Brain pericyte (primary cell): ENCODE measurements at places on chromosomes 6 and 20.

DNA sequence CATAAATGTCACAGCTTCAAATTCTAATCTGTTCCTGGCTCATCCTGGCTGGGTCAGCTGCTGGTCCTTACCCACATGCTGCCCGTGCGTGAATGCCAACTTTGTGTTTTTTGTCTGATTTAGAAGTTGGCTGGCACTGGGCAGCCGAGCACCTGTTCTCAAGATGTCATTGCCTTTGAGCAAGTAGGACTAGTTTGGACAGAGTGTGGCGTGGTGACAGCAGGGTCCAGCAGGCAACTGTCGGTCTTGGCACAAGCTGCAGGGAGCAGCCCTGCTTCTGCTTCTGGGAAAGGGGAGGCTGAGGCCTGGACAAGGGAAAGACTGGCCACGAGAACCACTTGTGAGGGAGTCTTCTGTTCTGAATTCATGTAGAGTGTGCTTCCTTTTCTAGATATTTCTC is 26.4 kb upstream of the ADRM1 start:
- DNase-seq, result no peak

GRCh38 chr6:110649704-110650103 is 165.6 kb downstream of the CDK19 start:
- DNase-seq, result no peak

DNA sequence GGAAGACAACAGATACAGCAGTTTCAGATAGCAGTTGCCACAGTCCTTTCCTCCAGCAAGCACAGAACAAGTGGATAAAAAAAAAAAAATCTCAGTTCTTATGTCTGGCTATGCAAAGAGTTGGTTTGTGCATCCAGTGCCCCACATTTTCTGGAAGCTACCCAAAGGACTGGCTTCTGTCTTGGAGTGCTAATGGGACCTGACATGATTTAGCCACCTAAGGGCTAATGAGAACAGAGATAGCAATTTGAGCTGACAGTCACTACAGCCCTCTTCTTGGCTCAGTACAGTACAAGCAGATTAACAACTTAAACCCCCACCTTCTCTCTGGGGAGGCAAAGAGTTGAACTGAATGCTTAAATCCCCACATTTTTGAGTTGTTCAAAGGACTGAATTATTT is 976.8 kb downstream of the TBC1D32 start:
- DNase-seq, result no peak

DNA sequence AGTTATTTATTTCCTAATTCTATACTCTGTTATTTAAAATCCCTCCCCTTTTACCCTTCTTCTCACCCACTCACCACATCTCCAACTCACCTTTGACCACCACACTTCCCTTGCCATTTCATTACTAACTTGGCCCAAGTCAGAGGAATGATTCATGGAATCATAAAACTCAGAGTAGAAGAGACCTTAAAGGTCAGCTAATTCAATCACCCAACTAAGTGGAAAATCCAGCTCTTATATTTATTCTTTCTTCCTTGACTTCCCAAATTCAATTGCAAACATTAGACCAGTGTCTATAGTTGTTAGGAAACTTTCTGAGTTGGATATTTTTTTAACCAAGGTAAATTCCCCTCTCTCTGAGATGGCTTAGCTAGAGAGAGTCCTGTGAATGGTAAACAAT is 26.5 kb upstream of the HEY2 start:
- DNase-seq, result no peak

DNA sequence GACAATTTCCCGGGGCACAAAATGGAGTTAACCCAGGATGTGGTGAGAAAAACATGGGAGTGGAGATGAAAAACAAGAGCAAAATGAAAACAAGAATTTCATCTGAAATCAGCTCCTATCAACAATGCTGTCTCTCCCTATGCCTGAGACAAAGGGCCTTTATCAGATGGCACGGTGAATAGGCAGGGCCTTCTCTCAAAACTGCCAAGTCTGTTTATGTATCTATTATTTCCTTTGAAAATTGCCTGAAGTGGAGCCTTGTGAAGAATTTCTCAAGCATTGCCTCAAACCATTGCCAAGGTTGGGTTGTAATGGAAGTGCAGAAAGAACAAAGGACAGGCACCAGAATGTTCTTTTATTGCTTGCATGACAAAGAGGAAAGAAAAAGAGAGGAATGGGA is 74.7 kb downstream of the BTBD3 start:
- DNase-seq, result no peak

DNA sequence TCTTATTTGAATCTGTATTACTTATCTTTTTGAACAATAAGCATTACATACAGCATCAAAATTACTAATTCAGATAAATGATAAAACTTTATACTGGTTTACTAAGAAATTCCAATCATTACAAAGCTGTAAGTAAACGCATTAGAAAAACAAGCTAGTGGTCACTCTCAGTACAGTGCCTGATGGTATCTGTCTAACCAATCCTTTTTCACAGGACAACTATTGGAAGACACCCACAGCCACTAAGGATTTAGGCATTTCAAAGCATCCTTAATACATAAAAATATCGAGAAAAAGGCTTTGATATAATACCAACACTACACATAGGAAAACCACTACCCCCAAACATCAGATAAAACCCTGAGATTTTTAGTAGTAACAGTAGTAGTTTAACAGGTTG is 2.6 kb downstream of the CD164 start:
- no peak for DNase-seq

GRCh38 chr20:48209102-48209501 is 423.8 kb upstream of the SULF2 start:
- DNase-seq, result no peak

- DNase-seq, result no peak
Measured at GRCh38 chr6:7726416-7727085, 652 bp downstream of the BMP6 start.

DNA sequence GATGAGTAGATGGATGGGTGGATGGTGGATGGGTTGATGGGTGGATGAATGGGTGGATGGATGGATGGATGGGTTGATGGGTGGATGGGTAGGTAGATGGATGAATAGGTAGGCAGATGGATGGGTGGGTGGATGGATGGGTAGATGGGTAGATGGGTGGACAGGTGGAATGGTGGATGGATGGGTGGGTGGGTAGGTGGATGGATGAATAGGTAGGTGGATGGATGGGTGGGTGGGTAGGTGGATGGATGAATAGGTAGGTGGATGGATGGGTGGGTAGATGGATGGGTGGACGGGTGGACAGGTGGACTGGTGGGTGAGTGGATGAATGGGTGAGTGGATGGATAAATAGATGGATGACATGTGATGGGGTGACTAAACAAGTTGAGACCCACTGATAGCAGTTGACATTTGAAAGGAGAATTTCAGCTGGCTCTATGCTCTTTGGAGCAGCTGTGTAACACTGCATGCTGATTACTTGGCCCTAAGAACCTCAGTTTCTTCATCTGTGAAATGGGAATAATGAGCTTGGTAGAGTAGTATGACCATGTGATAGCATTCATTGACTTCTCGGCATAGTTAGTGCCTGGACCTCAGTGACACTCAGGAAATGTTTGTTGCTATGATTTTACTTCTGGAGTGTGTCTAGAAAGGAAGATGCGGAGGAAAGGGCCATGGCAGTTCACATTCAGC is 184.3 kb downstream of the NFATC2 start:
- DNase-seq, result no peak

DNA sequence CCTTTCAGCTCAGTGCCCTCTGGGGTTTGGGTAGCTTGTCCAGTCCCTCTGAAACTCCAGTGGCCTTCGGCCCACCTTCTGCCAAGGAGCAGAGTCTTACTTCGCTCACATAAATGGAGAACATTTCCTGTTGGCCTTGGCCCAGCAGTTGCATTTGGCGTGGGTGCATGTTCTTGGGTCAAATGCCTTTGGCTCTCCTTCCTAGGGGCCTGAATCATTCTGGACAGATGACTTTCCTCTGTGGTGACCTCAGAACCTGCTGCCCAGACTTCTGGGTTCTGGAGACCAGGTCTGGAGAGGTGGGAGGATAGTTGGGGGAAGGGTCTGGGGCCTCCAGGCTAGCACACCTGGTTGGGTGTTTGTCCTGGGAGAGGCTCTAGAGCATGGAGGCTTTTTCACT is 29.3 kb downstream of the BCAS4 start:
- no peak for DNase-seq

GRCh38 chr6:130417951-130418350 is 52.1 kb downstream of the TMEM200A start:
- no peak for DNase-seq

DNA sequence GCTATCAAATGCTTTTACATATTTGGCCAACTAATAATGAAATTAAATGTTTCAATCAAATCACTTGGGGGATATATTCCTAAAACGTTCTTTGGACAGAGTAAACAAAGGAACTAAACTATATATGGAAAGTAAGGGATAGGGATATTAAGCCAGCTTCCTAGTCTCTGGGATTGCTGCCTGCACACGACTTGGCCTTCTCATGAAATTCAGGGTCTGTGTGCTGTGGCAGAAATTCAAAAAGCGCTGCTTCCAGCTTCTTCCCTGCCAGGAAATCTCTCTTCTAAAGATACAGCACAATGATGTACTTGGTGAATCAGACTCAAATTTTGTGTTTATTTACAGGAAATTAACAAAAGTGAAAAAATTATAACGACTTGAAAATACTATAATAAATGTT is 206.3 kb upstream of the RAB32 start:
- no peak for DNase-seq
